ENCODE measurements at places on chromosomes 7 and 10. TPM values are rescaled to one million over a fixed set of nuclear protein-coding genes. Genes with fewer than 3 reads are reported as not detected.

Gene LRRC17
- 38.0 TPM for total RNA-seq

Gene HOXA5
- 0.21 TPM for total RNA-seq

Gene OGDHL
- 1.4 TPM for total RNA-seq

Gene ATOH7
- total RNA-seq: 0.82 TPM

Gene UCMA
- not detected for total RNA-seq

Gene CLCN1
- 3.1 TPM for total RNA-seq

Gene SAP25
- 2.9 TPM for total RNA-seq

Gene NANOS1
- total RNA-seq: 4.6 TPM

Gene IL6
- not detected for total RNA-seq

Gene PTPN20
- total RNA-seq: 3.0 TPM

Gene TFR2
- total RNA-seq: 1.3 TPM

Gene ITGB8
- total RNA-seq: 27.0 TPM

Gene AGAP9
- total RNA-seq: 2.2 TPM

Gene C10orf105
- total RNA-seq: 0.10 TPM

Gene TMEM72
- 0.41 TPM for total RNA-seq

Gene HOXA6
- not detected for total RNA-seq

Measured in tongue (tissue), 3 donors.